Omental fat pad (tissue), 4 donors: ENCODE measurements at places on chromosomes 2 and 18. TPM values are rescaled to one million over a fixed set of nuclear protein-coding genes. Genes with fewer than 3 reads are reported as not detected.

Gene OSR1
- total RNA-seq, result 148 TPM

Gene LRRC30
- not detected for total RNA-seq

Gene LYG1
- 1.0 TPM for total RNA-seq

Gene YWHAQ
- total RNA-seq, result 160 TPM

GRCh38 chr2:239035997-239036731 is 188.3 kb downstream of the TWIST2 start:
- DNase-seq, result no peak

Gene FHOD3
- 3.8 TPM for total RNA-seq

Gene NIF3L1
- total RNA-seq, result 9.2 TPM

DNA sequence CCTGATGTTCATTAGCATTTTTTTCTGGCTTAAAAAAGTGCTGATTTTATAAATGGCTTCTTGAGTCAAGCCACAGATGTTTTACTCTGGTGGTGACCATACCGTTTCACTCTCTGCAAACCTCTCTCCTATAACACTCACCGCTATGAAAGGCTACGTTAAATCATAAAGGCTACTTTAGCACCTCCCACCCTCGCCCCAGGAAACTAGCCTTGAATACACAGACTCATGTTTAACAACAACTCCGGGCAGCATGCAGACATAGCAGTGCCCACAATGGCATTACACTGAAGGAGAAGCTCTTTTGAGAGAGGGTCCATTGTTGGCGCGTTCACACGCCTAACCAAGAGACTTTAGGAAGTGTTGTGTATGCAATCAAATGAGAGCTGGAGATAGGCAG is 5.6 kb downstream of the MYT1L start:
- no peak for DNase-seq

GRCh38 chr2:113278073-113278741 is 514 bp downstream of the PAX8 start:
- no peak for DNase-seq

GRCh38 chr18:14912967-14913366 is 165.0 kb downstream of the ANKRD30B start:
- no peak for DNase-seq

GRCh38 chr2:165745916-165746315 is 48.1 kb downstream of the GALNT3 start:
- DNase-seq, result no peak

Gene NEU2
- not detected for total RNA-seq

Gene ZSCAN30
- total RNA-seq, result 14.0 TPM
